ENCODE measurements at places on chromosomes 16 and 17. TPM values are rescaled to one million over a fixed set of nuclear protein-coding genes. Genes with fewer than 3 reads are reported as not detected.

ELMO3 gene
- total RNA-seq: 0.38 TPM

KRTAP2-3 gene
- total RNA-seq: under 0.01 TPM

COASY gene
- total RNA-seq: 7.0 TPM

CCL4 gene
- not detected for total RNA-seq

FOXN1 gene
- not detected for total RNA-seq

MT1G gene
- total RNA-seq: 1.5 TPM

PLK1 gene
- total RNA-seq: 45.8 TPM

ABCC3 gene
- 1.2 TPM for total RNA-seq

MGRN1 gene
- 25.9 TPM for total RNA-seq

PYDC1 gene
- total RNA-seq: not detected

IRX3 gene
- 4.2 TPM for total RNA-seq

NPIPA2 gene
- not detected for total RNA-seq

CCDC144A gene
- 5.0 TPM for total RNA-seq

GCGR gene
- total RNA-seq: not detected

CCL16 gene
- total RNA-seq: not detected

SEZ6 gene
- total RNA-seq: not detected

HEATR9 gene
- total RNA-seq: not detected

SPSB3 gene
- 21.5 TPM for total RNA-seq

ZP2 gene
- not detected for total RNA-seq

PRSS22 gene
- total RNA-seq: under 0.01 TPM

COIL gene
- total RNA-seq: 11.0 TPM

TNFRSF17 gene
- not detected for total RNA-seq

HLF gene
- total RNA-seq: under 0.01 TPM

COPZ2 gene
- total RNA-seq: 63.3 TPM

GAS2L2 gene
- total RNA-seq: not detected

CEP295NL gene
- total RNA-seq: 1.4 TPM

LGALS9B gene
- not detected for total RNA-seq

CTRB2 gene
- total RNA-seq: not detected

KRTAP9-7 gene
- not detected for total RNA-seq

CCL1 gene
- total RNA-seq: not detected

TNFRSF13B gene
- not detected for total RNA-seq

NGFR gene
- total RNA-seq: 0.28 TPM

PIRT gene
- not detected for total RNA-seq

IL34 gene
- total RNA-seq: 13.2 TPM

MMP28 gene
- total RNA-seq: 0.38 TPM

CCL8 gene
- not detected for total RNA-seq

NRN1L gene
- total RNA-seq: not detected

KIF19 gene
- not detected for total RNA-seq

DHRS7C gene
- total RNA-seq: not detected

SOX9 gene
- total RNA-seq: 2.8 TPM

CES1 gene
- under 0.01 TPM for total RNA-seq
